ENCODE measurements at places on chromosomes 1 and 21.

GRCh38 chr21:16423921-16424320, 694.1 kb downstream of the USP25 start:
- DNase-seq: no peak

DNA sequence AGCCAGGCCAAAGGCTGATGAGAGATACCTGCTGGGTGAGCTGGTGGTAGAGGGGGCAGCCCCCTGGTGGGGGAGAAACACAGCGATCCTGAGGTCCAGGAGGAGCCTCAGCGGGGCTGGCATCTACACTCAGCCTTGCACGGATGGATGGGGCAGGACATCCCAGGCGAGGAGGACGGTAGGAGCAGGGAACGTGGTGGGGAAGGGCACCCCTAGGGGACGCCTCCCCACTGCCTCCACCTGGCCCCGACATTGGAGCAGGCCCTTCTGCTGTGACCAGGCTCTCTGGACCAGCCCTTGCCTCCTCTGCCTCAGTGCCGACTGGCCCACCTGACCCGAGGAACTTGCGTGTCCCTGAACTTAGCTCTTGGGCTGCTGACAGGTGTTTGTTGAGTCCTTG, 6.4 kb upstream of the MMEL1 start:
- no peak for DNase-seq

GRCh38 chr1:243454328-243454997, 198.6 kb downstream of the SDCCAG8 start:
- no peak for DNase-seq

GRCh38 chr1:25036117-25036546, 106.1 kb upstream of the RUNX3 start:
- DNase-seq: no peak

GRCh38 chr1:245742896-245743295, 588.1 kb downstream of the KIF26B start:
- DNase-seq: no peak

- DNase-seq: no peak
These were observed 235.4 kb upstream of the ADAMTS5 start for GRCh38 chr21:27202301-27202700.

GRCh38 chr1:41608211-41608610, 123.7 kb upstream of the EDN2 start:
- DNase-seq: peak; percentile 80

GRCh38 chr1:92808381-92808780, 23.5 kb upstream of the RPL5 start:
- no peak for DNase-seq

DNA sequence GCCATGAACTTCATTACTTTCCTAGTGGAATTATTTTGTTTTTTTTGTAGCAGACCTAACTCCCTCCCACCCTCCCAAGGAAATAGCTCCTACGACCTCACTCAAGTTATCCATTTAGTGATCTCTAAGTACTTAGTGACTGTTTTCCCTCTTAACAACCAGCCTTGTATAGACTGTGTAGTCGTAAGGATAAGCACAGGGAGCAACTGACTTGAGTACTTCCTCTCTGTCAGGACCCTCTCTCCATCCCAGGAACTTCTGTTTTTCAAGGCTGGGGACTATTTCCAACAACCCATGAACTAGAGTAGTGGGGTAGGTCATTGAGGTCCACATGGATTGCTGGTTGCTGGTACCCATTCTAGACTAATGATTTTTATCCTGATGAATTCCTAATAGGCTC, 1.9 kb downstream of the AGO1 start:
- DNase-seq: no peak

DNA sequence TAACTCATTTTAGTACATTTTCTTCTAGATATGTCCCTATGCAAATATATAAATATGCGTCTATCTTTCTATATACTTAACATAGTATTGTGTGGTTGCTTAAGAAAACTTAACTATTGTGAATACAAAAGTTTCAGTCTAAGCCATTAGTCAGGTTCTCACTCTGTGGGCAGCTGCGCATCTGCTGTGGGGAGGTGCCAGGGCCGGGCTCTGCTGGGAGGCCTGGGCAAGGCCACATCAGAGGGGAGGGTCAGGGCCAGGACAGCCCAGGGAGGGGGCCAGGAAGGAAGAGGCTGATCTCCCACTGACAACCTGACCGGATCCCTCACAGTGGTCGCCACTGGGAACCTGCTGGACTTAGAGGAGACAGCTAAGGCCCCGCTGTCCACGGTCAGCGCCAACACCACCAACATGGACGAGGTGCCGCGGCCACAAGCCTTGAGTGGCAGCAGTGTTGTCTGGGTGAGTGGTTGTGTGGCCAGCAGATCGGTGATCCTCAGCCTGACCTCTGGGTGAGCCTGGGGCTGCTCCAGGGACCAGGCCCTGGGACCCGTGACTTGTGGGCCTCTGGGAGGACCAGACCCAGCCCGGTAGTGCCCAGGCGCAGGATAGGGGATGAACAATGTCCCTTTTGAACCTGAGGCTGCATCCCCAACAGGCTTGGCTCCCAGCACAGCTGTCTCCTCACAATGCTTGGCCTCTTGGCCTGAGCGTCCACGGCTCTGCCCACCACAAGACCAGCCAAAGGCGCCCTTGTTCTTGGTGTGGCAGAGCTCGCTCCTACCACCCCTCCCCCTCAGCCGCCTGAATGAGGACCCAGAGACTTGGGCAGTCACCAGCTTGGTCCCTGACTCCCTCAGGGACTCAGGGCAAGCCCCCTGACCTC, 20.2 kb downstream of the LDLRAP1 start:
- no peak for DNase-seq

DNA sequence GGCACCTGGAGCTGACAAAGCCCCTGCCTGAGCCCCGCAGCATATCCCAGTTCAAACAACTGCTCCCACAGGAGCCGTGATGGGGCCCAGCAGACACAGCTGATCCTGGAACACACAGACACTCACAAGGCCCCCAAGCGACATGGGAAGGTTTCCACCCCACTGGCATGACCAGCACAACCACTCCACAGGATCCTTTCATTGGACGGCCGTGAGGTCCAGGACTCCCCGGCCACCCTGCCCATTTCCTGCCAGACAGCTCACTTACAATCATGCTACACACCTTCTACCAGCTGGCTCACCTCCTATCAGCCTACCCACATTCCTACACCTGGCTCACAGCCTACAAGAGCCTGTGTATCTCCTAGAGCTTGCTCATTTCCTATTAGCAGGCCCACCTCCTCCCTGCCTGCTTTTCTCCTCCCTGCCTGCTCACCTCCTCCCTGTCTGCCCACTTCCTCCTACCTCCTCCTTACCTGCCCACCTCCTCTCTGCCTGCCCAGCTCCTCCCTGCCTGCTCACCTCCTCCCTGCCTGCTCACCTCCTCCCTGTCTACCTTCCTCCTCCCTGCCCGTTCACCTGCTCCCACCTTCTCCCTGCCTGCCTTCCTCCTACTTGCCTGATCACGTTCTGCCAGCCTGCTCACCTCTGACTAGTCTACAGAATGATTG, 73.9 kb downstream of the MATN1 start:
- DNase-seq: no peak

GRCh38 chr1:114208106-114208505, 54.4 kb upstream of the SYT6 start:
- DNase-seq: no peak

- DNase-seq: no peak
These were observed 51.5 kb downstream of the MAP3K7CL start for GRCh38 chr21:29181799-29182470.

GRCh38 chr1:24047110-24047477, 64.8 kb downstream of the MYOM3 start:
- no peak for DNase-seq

GRCh38 chr1:112172294-112172882, 182.9 kb upstream of the KCND3 start:
- peak; percentile 4 for DNase-seq

GRCh38 chr1:21775550-21775914, 7.4 kb downstream of the USP48 start:
- no peak for DNase-seq

- no peak for DNase-seq
These were observed 7.2 kb downstream of the FAAH start for GRCh38 chr1:46401154-46401913.

GRCh38 chr1:206824331-206824730, 41.1 kb upstream of the IL20 start:
- DNase-seq: no peak

GRCh38 chr1:5603353-5604104, 388.7 kb downstream of the NPHP4 start:
- DNase-seq: no peak

GRCh38 chr1:168141871-168142385, 5.2 kb upstream of the GPR161 start:
- DNase-seq: no peak

GRCh38 chr1:246647113-246647512, 77.1 kb upstream of the SCCPDH start:
- no peak for DNase-seq

- no peak for DNase-seq
These were observed 636.4 kb downstream of the SMYD3 start for GRCh38 chr1:245870698-245871097.

- DNase-seq: no peak
These were observed 204.4 kb upstream of the AJAP1 start for GRCh38 chr1:4449972-4450371.

DNA sequence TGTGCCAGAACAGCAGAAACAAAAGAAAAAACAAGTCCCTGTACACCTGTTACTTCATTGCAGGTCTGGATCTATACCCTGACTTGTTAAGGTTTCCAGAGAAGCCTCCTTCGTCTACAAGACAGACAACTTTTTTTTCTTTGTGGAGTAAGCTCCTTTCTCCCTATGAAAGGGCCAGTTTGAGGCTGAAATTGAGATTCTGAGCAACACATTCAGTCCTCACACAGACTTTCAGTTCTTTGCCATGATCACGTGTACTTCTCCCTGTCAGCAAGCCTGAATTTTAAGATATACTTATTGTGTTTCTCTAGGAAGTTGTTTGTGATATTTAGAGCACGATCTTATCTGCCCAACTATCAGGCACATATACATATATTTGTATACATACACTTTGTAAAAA, 374.0 kb downstream of the NTNG1 start:
- DNase-seq: no peak

- DNase-seq: no peak
These were observed 126.9 kb upstream of the PLPPR5 start for GRCh38 chr1:99131546-99131945.

DNA sequence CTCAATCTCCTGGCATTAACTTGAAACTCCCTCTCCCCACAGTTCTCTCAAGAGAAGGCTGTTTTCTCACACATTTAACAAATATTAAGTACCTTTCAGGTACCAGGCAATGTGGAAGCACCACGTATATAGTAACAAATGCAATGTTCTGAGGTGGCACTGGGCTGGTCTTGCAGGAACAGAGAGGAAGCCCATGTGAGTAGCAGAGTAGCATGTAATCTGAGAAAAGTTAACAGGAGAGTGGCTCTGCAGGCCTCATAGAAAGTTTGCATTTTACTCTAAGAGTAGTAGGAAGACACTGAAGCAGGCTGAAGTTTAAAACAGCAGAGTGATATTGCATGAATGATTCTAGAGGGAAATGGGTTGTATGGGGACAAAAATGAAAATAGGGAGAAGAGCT, 21.0 kb downstream of the ZNF281 start:
- DNase-seq: no peak

DNA sequence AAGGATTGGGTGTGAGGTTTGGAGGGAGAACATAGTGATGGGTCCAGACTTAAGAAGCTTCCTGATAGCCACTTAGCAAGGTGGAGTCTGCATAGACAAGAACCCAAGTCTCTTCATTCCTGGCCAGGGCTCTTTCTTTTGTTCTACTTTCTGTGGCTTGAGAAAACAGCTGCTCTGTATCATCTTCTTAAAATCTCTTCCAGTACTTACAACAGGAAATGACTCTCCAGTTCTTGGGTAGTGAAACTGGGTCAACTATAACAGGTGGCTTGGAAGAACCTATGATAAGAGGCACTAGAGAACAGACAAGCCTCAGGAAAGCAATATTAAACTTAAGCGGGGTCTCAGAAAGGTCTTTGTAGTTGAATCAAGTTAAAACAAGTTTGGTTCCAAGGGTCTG, 148.1 kb upstream of the USP24 start:
- DNase-seq: no peak

DNA sequence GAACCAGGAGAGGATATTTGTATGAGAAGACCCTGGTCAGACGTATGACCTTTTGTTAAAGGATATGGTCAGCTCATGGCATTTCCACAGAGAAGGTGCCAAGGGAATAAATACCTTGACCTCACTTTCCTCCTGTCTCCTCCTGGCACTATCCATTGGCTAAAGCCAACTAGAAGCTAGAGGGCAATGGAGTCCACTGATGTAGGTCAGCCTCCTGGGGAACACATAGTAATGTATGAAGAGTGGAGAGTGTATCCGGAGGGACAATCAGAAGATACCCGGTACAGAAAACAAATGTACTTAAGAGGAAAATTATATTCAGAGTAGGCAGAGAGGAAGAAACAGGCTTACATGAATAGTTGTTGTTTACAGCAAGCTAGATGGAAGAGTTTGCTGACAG, 698 bp upstream of the NTMT2 start:
- DNase-seq: no peak

DNA sequence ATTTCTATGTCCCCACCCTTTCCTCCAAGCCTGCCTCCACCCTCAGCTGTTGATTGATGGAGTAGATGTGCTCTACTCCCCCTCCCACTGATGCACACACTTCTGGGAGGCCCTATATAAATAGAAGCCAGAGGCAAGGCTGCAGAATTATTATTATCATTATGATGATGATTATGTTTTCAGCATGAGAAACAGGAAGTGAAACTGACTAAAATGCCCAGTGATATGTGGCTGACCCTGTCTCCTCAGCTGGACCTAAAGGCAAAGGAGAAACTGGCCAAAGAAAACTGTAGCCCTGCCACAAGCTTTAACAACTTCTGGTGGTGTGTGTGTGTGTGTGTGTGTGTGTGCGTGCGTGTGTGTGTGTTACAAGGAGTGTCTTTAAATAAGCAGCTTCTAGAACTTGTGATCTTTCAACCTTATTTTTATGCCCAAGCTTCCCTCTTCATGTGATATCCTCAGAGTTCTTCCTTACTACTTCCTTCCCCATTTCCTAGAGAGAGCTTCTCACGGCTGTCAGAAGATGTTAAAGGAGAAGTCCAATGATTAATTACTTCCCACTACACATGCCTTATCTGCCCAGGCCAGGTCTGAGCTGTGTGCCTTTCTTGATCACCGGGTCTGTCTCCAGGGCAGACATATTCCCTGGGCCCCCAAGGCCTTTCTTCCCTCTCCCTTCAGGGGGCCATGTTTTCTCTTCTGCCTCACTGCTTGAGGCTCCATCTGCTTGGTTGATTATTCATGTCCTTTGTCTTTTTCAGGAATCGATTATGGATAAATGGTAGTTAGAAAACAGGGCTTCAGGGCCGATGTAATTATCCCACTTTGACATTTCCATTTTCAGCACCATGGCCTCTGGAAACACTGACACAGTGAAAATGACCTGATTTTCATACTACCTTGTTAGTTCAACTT, 11.6 kb upstream of the MAPKAPK2 start:
- no peak for DNase-seq

DNA sequence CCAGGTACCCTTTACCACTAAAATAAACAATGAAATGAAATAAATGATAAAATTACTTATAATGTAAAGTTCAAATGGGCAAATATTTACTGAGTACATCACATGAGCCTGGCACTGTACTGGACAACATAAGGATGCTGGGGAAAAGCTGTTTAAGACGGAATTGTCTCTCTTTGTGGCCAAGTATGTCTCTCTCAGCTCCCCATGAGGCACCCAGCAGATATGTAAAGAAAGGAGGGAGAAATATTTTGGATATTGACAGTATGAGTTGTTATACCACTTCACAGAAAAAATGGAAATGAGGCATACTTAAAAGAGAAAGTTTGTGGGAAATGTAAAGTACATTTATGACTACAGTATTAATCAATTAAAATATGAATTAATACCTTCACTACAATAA, 1.0 kb upstream of the TNFSF4 start:
- DNase-seq: no peak

- DNase-seq: no peak
These were observed 1093.6 kb upstream of the B3GALT2 start for GRCh38 chr1:194279975-194280374.

- no peak for DNase-seq
These were observed 585.4 kb upstream of the PLXNA2 start for GRCh38 chr1:208829595-208829994.
